ENCODE measurements at places on chromosomes 16 and 17.
A peak's percentile ranks its signal among the peaks of the same experiment; 100 is the strongest.

GRCh38 chr17:540631-541030 is 174.0 kb downstream of the VPS53 start:
- no peak for DNase-seq

DNA sequence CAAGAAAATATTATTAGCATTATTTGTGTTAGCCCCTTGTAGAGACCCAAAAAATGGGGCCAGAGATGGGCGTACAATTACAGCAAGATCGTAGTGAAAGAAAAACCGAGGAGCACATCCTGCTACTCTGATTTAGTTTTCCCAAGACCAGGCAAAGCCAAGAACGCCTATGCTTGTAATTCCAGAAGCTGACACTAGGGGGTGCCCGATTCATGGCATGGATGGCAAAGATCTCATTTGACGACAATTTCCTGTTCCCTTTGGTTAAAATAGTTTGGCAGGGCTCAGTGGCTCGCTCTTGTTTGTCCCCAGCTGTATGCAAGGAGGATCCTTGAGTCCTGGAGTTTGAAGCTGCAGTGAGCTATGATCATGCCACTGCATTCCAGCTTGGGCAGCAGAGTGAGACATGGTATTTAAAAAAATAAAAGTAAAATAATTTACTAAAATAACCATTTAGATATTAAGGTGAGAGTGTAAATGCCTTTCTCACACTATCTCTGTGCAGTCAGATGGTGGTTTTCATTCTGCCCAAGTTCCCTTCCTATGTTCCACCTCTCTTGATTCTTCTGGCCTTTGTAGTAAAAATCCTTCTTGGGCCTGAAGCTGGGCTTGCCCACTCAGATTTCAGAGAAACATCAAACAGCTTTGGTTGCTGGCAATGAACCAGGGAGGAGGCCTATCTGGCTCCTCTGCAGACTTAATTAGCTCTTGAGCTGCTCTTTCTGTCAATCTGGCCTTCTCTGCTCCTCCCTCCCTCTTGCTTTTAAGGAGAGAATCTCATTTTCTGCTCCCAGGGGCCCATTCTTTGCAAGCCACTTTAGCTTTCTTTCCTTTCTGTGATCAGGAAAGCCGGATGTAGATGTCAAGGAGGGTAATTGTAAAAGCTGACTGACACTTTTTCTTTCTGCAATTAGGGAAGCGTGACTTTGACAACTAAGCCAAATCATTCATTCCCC is 31.2 kb downstream of the TMEM238L start:
- peak; percentile 33 for DNase-seq

- DNase-seq: no peak
These were observed 1.7 kb downstream of the CMTM3 start for GRCh38 chr16:66605979-66606751.

GRCh38 chr17:68089881-68090280 is 54.3 kb downstream of the KPNA2 start:
- DNase-seq: no peak

DNA sequence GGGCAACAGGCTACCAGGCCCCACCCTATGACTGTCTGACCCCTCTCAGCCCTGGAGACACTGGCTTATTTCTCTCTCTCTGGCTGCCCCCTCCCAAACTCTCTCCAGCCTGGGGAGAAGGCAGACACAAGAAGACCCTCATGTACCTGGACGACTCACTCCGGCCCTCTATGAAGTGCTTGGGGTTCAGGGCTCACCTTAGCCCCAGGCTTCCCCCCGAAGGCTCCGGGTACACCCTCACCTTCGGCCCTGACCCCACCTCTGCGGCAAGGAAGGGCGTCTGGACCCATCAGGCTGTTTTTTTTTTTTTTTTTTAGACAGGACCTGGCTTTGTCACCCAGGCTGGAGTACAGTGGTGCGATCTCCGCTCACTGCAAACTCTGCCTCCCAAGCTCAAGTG is 906 bp upstream of the CARMIL2 start:
- DNase-seq: no peak

DNA sequence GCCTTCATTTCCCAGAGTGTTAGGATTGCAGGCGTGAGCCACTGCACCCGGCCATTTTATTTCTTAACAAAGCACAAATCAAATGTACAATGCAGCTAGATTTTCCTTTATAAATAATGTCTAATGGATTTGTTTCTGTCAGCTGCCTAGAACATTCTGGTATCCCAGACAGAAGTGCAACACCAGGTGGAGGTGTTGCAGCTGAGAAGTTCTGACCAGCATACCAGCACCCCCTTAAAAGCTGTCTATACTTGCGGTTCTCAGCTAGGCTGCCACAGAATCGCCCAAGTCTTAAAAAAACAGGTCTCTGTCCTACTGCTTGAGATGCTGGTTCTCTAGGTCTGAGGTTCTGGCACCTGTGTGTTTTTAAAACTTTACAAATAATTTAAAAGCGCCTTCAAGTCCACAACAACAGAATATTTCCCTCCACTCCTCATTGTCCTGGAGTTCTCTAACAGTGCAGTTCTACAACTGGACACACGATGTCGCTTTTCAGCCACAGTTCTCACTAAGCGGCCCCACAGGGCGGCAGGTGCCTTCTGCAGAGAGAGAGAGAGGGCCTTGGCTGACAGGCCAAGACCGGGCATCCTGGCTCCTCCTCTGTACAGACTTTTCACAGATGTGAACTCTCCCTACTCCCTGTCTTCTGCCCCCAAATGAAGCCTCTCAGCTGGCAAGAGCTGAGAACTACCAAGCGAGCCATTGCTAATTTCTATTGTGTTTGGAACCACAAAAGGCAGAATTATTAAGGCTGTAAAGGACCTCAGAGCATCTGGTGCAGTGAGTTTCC is 32.6 kb upstream of the MEOX1 start:
- DNase-seq: no peak

DNA sequence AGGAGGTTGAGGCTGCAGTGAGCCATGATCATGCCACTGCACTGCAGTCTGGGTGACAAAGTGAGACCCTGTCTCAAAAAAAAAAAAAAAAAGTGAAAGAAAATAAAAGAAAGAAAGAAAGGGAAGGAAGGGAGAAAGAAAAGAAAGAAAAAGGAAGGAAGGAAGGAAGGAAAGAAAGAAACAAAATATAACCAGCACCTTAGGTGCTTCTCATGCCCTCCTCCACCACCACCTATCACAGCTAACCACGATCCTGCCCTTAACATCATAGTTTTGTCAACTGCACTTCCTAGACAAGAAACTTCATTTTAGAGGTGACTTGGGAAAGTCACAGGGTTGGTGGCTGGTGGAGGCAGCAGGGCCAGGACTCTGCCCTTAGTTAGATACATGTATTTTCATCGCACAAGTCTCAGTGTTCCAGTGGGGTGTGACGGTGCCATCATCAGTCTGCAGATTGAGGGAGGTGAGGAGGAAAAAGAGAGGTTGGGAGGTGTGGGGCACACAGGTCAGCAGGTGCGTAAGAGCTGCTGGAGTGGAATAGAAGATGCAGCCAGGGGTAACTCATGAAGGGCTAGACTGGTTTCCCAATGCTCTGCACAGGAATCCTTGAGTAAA is 10.0 kb downstream of the SUPT4H1 start:
- DNase-seq: no peak

- no peak for DNase-seq
These were observed 1.5 kb upstream of the OVCA2 start for GRCh38 chr17:2040219-2040827.

DNA sequence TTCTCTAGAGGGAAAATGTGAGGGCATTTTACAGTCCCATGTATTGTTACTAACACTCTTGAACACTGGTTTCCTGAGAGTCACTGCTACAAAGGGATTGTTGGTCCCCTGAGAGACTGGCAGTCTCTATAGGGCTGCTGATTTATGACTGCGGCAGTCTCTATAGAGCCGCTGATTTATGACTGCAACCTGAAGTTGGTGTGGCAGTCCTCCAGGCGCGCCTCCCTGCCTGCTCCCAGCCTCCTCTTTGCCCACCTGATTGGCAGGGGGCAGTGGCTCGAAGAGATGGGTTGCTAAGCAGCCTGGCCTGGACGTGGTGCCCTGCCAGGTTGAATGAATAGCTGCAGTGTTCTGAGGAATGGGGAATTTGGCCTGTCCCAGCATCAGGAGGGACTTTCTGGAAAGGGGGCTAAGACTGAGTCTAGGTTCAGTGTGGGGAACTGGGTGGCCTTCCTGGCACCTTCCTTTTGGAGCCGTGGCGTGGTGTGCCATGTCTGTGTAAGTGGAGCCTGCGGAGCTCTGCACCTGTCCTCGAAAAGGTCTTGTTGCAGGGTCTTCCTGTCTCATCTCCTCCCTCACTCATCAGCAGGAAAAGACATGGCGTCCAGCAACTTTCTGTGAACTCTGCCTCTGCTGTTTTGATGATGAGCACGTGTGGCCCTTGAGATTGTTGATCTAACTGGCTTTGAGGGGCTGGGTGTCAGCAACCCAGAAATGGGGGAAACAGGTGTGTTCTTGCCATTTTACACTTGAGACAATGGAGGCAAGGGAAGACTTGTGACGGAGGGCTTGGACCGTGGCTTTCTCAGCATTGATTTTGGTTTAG is 24.9 kb downstream of the SAP30BP start:
- no peak for DNase-seq

- no peak for DNase-seq
These were observed 10.0 kb downstream of the ZNF689 start for GRCh38 chr16:30600215-30600614.

DNA sequence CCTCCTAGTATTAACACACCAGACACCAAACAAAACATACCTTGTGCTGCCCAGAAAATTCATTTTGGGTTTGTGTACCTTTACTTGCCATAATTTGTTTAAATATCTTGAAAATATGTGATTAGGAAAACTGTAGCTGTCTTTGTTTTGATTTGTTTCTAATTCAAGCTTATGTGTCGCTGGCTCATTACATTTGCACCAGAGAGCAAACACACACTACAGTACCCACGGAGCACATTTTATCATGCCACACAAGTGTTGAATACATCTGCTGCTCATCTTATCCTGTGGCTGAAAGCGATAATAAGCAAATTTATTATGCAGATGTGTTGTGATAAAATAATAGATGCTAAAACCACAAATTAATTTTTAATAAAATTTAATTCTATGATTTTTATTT is 63.1 kb downstream of the SPAG9 start:
- no peak for DNase-seq

DNA sequence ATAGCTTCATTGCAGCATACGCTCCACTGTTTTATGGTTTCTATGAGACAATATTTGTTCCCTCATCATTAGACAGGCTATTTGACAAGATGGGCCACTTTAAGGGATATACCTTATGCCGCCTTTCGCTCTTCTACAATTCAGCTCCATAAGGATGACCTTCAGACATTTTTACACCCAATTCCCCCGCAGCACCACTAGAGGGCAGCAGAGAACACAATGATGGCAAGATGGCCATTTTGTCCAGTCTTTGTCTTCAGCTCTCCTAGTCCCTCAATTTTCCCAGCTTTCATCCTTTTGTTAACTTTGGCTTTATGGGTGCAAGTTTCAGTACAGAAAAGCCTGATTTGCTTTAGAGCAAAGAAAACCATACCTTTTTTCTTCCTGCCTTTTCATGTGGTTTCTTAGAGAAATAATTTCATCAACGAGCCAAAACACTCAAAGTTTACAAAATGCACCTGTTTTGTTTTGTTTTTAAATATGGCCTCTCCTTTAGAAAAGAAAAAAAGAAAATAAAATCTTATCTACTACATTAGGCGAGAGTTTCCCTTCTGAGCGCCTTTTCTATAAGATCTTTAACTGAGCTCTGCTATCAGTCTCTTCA is 355.3 kb downstream of the TOX3 start:
- DNase-seq: peak; percentile 46

GRCh38 chr16:3321816-3322215 is 16.5 kb downstream of the ZNF75A start:
- DNase-seq: no peak

- no peak for DNase-seq
These were observed 7.1 kb upstream of the ARL5C start for GRCh38 chr17:39173080-39173479.

GRCh38 chr17:61335845-61336655 is 63.6 kb upstream of the TBX2 start:
- DNase-seq: no peak

DNA sequence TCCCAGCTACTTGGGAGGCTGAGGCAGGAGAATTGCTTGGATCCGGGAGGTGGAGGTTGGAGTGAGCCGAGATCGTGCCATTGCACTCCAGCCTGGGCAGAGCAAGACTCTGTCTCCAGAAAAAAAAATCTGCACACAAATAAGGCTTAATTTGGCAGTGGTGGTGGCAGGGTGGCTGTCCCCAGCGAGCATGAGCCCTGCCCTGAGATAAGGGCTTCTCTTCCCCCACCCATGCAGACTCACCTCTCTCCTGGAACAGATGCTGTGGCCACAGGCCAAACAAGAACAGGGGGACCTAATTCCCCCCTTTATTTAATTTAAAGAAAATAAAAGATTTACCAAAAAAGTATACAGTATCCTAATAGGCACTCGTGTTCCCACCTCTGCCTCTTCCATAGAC is 157.2 kb downstream of the RAB11FIP4 start:
- no peak for DNase-seq

GRCh38 chr17:9522074-9522473 is 53.5 kb downstream of the STX8 start:
- no peak for DNase-seq

GRCh38 chr17:34726536-34727384 is 147.4 kb downstream of the TMEM132E start:
- DNase-seq: no peak

DNA sequence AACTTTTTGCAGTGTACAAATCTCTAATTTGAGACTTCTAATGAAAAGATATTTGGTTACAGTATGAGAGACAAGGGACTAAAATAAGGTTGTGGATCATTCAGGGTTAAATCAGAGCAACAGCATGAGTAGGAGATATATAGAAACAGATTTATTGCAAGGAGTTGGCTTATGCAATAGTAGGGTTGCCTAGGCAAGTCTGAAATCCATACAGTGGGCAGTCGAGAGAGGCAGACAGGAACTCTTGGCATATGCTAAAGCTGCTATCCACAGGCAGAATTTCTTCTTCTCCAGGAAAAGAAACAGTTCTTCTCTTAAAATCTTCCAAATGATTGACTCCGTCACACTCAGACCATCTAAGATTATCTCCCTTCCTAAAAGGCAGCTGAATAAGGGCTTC is 500.8 kb downstream of the MAF start:
- no peak for DNase-seq

GRCh38 chr17:49509588-49509917 is 14.5 kb downstream of the NGFR start:
- DNase-seq: no peak

- no peak for DNase-seq
These were observed 5.7 kb upstream of the CISD3 start for GRCh38 chr17:38724337-38724988.

- no peak for DNase-seq
These were observed 57.3 kb upstream of the BCO1 start for GRCh38 chr16:81181013-81181720.
